ENCODE measurements at places on chromosomes 5 and 9.
A peak's percentile ranks its signal among the peaks of the same experiment; 100 is the strongest.

- DNase-seq, result no peak
Measured at GRCh38 chr5:64331597-64332277, 166.1 kb downstream of the RNF180 start.

DNA sequence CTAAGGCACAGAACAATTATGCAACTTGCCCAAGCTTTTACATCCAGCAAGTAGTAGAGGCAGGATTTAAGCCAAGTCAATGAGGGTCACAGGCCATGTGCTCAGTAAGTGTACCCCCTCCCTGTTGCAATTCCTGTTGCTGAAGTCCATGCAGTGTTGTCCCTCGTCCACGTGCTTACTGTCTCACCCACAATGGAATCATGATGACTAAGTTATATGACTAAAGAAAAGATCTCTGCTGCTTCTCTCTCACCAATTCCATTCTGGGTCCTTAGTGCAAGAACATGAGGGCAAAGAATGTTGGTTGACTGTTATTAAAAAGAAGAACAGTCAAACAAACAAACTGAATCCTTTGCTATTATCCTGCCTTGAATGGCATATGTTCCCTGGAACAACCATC lies 233.6 kb upstream of the SLC24A2 start:
- DNase-seq, result no peak

DNA sequence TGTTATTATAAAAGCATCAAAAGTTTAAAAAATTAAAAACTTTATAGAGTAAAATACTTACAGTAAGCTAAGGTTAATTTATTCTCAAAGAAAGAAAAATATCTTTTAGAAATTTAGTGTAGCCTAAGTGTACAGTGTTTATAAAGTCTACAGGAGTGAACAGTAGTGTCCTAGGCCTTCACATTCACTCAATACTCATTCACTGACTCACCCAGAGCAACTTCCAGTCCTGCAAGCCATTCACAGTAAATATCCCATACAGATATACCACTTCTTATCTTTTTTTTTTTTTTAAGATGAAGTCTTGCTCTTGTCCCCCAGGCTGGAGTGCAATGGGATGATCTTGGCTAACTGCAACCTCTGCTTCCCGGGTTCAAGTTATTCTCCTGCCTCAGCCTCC lies 73.1 kb upstream of the FST start:
- no peak for DNase-seq

- DNase-seq, result no peak
Measured at GRCh38 chr5:151271336-151271735, 18.4 kb downstream of the GM2A start.

- DNase-seq, result no peak
Measured at GRCh38 chr9:9792144-9792857, 820.5 kb downstream of the PTPRD start.

- DNase-seq, result no peak
Measured at GRCh38 chr5:9425710-9426109, 120.2 kb downstream of the SEMA5A start.

GRCh38 chr9:112169368-112169767 lies 5.7 kb downstream of the SUSD1 start:
- DNase-seq, result no peak

DNA sequence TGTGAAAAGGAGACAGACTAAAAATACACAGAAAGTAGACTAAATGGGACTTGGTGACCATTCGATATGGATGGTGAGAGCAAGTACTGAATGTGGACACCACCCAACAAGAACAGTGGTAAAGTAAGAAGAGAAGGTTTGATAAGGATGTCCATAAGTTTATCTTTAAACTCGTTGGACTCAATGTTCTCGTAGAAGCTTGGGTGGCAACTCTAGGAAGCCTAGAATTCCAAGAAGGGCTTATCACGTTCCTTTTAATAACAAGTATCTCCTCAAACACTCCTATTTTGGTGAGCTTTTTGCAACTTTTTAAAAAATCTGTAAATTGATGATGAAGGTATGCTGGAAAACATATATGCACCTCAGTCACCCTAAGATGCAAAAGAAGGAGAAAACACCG lies 108.6 kb upstream of the CDH6 start:
- no peak for DNase-seq

DNA sequence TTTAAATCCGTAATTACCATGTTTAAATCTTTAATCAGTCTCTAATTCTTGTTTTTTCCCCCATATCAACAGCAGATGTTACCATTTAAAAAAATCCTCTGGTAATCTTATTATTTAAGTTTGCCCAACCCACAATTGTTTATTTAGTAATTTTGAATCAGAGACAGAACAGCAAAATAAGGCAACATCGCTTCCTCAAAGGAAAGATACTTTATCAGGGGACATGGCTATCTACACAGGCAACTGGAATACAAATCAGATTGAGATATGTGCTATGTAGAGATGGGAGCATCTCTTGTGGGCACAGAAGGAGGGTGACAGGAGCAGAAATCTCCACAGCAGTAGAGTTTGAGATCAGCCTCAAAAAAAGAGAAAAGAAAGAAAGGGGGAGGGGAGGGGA lies 674.4 kb downstream of the SEMA5A start:
- no peak for DNase-seq

GRCh38 chr5:43273552-43273951 lies 39.7 kb downstream of the HMGCS1 start:
- DNase-seq, result no peak

DNA sequence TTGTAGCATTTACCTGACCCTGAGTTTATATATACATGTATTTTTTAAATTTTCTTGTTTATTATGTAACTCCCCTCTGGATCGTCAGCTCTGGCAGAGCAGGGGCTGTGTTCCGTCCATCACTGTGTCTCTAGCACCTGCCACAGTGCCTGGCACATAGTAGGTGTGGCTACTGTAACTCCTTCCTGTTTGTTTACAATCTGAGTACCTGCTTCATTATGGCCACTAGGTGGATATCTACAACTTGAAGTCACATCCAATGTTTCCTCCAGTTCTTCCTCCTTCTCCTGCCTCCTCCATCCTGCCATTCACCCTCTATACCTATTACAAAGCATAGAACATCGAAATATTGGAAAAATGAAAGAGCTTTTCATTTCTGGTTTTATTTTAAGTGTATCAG lies 14.2 kb upstream of the PPP1R2B start:
- peak; percentile 19 for DNase-seq

DNA sequence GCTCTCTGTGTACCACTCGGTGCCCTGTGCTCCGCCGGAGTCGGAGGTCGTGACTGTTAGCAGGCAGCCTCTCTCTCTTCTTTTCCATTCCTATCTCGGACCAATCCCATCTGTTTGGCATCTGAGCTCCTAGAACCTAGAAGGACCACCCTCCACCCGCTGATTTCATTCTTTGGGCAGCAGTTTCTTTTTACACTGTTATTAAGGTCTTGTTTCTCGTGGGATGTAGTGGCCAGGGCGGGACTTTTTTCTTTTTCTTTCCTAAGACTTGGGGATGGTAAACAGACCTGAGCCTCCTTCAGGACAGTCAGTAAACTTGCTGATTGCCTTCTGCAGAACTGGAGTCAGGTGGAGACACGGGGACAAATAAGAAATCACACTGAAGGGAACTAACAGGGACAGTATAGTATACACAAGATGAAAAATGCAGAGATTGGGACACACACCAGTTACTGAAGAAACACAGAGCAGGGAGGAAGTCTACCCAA lies 500 bp downstream of the URM1 start:
- no peak for DNase-seq

GRCh38 chr5:149338364-149338763 lies 6.9 kb upstream of the GRPEL2 start:
- DNase-seq, result no peak

DNA sequence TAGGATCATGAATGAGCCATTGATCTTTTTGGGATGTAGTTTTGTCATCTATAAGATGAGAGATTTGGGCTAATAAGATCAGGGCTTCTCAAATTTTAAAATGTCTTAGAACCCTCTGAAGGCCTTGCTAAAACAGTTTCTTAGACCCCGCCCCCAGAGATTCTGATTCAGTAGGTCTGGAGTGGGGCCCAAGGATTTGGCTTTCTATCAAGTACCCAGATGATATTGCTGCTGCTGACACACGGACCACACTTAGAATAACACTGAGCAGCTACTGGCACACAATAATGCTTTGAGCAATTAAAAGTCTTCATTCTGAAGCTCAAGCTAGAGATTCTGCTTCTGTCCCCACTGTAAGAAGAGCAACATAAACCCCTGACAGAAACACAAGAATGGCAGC lies 216.7 kb downstream of the SMARCA2 start:
- no peak for DNase-seq

GRCh38 chr9:18890372-18890771 lies 142.6 kb downstream of the SAXO1 start:
- no peak for DNase-seq

- no peak for DNase-seq
Measured at GRCh38 chr5:132436936-132437335, 53.6 kb downstream of the IRF1 start.

DNA sequence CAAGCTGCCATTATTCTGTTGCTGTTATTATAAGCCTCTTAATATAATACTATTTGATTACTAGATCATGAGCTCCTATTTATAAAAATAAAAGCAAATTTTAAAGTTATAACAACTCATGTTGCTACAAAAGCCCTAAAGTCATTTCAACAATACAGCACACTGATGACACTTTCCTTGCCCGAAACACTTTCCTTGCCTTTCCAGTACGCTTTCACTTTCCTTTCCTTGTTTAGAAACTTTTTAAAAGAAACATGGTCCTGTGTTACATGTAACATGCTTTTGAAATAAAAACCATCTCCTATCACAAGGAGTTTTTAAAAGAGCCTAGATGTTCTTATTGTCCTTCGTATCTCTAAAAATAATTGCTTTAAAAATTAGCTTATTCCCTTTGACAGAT lies 688.4 kb downstream of the PTPRD start:
- DNase-seq, result no peak

- DNase-seq, result peak; percentile 73
Measured at GRCh38 chr5:1763548-1763911, 36.1 kb downstream of the MRPL36 start.

- no peak for DNase-seq
Measured at GRCh38 chr9:89397471-89397870, 79.2 kb downstream of the SECISBP2 start.

GRCh38 chr5:4699592-4699991 lies 440.5 kb upstream of the ADAMTS16 start:
- no peak for DNase-seq

DNA sequence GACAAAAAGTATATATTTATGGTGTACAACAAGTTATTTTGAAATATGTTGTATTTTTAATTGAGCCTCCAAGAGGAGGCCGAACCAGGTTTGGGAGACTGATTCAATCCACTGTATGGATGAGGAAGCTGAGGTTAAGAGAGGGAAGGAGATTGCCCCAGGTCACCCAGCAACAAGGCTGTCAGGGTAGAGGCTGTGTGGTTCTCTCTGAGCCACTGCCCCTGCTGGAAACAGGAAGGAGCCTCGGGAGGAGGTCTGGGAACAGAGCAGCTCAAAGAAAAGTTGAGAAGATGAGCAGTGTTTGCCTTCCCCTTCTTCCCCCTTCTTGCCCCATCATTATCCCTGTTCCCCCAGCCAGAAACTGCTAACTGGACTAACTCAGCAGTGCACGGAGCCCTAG lies 6.6 kb upstream of the FAT2 start:
- DNase-seq, result no peak

DNA sequence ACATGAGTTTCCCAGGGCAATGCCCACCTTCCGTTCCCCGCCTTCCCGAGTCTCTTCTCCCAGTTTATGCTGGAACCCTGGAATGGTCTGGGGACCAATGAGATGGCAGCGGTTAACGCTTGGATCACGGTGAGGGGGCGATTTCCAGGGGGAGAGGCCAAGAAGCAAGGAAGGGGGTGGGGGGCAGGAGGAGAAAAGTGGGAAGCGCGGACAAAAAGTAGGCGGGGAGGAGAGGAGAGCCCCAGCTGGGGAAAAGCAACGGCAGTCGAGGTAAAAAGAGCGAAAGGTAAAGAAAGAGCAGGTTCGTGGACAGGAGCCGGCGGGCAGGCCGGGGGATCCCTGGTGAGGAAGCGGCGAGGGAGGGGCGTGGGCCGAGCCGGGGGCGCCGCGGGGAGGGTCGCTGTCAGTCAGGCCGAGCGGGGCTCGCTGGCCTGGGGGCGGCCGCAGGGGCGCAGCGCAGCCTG lies 508 bp upstream of the SNCAIP start:
- DNase-seq, result no peak

DNA sequence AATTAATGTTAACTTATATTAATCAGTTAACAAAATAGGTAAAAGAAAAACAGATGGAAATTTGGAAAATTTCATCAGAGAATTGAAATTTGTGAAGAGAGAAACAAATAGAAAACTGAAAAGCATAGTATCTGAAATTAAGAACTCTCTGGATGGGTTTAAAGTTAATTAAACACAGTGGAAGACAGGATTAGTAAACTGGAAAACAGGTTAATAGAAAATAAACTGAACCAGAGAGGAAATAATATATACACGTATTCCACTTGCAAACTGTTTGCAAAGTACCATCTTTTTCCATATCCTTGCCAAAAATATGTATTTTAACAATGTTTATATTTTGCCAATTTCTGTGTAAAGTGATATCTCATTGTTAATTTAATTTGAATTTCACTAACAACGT lies 257.5 kb downstream of the CD180 start:
- DNase-seq, result no peak

DNA sequence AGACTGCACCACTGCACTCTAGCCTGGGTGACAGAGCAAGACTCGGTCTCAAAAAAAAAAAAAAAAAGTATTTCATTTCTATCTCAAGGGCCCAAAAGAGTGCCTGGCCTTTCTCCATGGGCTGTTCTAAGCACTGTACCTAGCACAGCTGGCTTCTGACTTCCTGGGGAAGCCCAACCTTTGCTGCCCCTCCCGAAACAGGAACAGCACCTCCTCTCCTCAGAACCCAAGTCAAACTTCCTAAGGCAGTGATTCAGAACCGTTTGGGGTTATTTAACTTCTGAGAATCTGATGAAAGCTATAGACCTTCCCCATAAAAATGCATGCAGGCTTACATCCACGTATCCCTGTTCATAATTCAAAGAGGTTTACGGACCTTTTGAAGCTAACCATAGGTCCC lies 57.8 kb downstream of the NRG2 start:
- no peak for DNase-seq

DNA sequence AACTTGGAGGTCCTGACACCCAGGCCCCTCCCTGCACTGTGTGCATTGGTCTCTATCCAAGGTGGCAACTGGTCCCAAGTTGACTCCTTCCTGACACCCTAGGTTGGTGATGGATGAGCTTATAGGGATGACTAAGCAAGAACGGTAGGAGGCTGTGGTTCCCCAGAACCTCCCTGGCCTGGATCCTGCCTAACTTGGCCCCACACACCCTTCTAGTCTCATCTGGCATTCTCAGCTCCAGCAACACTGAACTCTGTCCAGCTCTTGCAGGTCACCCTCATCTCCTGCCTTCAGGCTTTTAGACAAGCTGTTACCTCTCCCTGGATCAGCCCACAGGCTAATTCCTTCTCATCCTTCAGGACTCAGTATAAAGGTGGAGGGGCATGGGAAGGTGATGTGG lies 16.5 kb downstream of the AQP3 start:
- no peak for DNase-seq

- no peak for DNase-seq
Measured at GRCh38 chr5:159800131-159800840, 116.0 kb upstream of the ADRA1B start.

- no peak for DNase-seq
Measured at GRCh38 chr9:14438232-14439021, 124.5 kb upstream of the NFIB start.

Measured in HT-29 (cell line).